ENCODE measurements at places on chromosomes 7 and 10. TPM values are rescaled to one million over a fixed set of nuclear protein-coding genes. Genes with fewer than 3 reads are reported as not detected.

The C10orf71 gene
- polyA plus RNA-seq: not detected

The PDIA4 gene
- 284 TPM for polyA plus RNA-seq

GRCh38 chr10:123391275-123392028, 237.2 kb downstream of the BUB3 start:
- DNase-seq: peak; percentile 62

The VPS37D gene
- not detected for polyA plus RNA-seq

The PON3 gene
- 1.0 TPM for polyA plus RNA-seq

GRCh38 chr7:132117181-132117580, 459.1 kb downstream of the PLXNA4 start:
- DNase-seq: no peak

- no peak for DNase-seq
These were observed 176.3 kb upstream of the SLC26A5 start for GRCh38 chr7:103622274-103622673.

The ARHGAP12 gene
- polyA plus RNA-seq: 6.0 TPM

DNA sequence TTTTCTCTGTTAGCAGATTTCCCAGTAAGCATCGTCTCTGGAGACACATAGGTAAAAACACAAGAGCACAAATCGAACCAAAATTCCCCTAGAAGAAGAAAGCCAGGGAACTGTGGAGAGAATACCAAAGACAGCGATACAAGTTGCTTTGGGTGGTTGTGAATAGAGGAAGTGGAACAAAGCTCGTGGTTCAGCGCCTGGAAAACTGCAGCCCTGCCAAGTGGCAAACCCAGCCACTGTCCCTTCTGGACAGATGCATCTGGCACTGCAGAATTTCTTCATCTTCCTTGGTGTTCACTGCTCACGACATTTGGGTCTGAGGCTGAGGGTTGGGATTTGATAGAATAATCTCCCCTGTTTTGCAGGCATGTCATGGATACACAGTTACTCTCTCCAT, 733.8 kb downstream of the PARD3 start:
- DNase-seq: no peak

- no peak for DNase-seq
These were observed 245.1 kb downstream of the RAB11FIP2 start for GRCh38 chr10:117801691-117802090.

DNA sequence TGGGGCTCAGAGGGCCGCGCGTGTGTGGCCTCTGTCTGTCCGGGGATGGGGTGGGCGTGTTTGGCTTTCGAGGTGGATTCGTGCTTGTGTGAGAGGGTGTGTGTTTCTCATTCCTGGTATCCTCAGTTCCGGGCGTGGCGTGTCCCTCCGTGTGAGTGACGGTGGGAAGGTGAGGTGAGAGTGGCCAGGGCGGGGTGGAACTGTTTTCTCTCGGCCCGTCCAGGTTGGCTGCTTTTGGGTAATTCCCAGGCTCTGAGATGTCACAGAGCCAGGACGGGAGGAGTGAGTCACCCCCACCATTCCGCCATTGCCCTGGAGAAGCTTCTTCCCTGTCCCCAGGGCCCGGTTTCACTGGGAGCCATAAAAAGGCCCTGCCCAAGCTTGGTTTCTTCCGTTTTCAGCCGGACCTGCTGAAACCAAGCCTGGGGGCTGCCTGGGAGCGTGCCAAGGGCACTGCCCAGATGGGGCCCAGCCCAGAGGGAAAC, 21.3 kb upstream of the CLDN4 start:
- no peak for DNase-seq

DNA sequence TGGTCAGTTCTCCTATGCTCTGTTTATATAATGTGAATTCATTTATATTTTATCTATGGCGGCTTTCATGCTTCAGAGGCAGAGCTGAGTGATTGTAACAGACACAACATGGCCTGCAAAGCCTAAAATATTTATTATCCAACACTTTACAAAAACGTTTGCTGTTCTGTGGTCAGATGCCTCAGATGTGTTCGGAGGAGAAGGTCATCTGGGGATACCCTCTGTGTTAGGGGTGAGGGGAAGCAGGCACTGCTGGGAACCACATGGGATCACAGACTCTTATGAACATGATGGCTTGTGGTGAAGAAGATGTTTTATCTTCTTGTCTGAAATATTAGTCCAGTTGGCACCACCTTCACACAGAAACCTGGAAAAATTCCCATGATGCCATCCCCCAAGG, 203.4 kb downstream of the PHTF2 start:
- no peak for DNase-seq

GRCh38 chr10:96370584-96371157, 11.9 kb upstream of the OPALIN start:
- DNase-seq: no peak

DNA sequence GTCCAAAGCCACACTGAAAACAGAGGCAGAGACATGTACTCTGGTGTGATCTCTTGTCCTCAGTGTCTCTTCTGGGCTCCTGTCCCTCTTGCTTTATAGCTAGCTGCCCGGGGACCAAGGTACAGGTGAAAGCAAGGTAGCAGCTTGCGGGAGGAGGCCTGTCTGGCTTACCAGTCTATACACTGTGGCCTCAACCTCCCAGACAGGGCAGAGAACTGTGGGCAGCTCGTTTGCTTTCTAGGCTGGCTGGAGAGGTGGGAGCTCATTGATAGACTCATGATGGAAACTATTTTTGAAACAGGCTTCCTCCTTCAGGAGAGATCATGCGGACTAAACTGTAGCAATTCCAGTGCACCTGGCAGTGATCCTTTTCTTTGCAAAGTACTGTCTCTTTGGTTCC, 4.6 kb downstream of the CYREN start:
- no peak for DNase-seq

- DNase-seq: no peak
These were observed 3.2 kb downstream of the PARP12 start for GRCh38 chr7:140059273-140060242.

DNA sequence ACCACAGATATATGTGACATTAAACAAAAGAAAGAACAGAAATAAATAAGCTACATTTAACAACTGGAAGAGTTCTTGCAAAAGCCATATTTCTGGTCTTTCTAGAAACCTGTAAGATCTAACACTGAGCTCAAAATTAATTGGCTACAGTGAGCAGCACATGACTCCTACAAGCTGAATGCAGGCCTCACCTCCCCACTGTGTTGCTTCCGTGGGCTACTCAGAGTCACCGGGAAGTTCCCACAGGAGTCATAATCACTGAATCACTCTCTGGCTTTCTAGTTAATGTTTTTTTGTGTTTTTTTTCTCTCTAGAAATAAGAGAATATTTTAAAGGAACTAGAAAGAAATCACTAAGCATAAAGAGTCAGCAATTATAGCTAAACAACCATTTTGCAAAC, 10.2 kb upstream of the MRPS24 start:
- DNase-seq: no peak

GRCh38 chr10:24039315-24039714, 169.6 kb upstream of the KIAA1217 start:
- no peak for DNase-seq

The LIPJ gene
- polyA plus RNA-seq: 0.08 TPM

The PAPOLB gene
- not detected for polyA plus RNA-seq

The ZPBP gene
- polyA plus RNA-seq: not detected

The PARD3 gene
- polyA plus RNA-seq: 3.3 TPM

The RAPGEF5 gene
- 0.52 TPM for polyA plus RNA-seq

- DNase-seq: no peak
These were observed 71.2 kb downstream of the GRID1 start for GRCh38 chr10:86295351-86295750.

The SPDYE6 gene
- polyA plus RNA-seq: 1.3 TPM

GRCh38 chr10:110008518-110009339, 945 bp downstream of the ADD3 start:
- DNase-seq: no peak

The NPFFR1 gene
- polyA plus RNA-seq: 0.03 TPM

DNA sequence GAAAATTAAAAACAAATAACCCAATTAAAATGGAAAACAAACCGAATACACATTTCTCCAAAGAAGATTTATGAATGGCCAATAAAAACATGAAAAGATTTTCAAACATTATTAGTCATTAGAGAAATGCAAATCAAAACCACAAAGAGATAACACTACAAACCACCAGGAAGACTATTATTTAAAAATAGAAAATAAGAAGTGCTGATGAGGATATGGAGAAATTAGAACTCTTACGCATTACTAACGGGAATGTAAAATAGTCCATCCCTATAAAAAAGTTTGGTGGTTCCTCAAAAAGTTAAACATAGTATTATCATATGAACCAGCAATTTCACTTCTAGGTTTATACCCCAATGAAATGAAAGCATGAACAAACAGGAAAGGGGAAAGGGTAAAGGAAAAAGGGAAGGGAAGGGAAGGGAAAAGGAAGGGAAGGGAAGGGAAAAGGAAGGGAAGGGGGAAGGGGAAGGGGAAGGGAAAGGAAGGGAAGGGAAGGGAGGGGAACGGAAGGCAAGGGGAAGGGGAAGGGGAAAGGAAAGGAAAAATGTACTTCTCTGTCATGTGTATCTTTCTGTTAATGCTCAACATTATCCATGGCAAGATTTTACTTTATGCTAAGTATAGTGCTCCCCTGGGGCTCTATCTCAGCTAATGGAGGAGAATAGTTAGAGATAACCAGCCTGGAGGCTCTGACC, 125.3 kb upstream of the RSU1 start:
- DNase-seq: no peak

The MEIG1 gene
- 1.5 TPM for polyA plus RNA-seq

DNA sequence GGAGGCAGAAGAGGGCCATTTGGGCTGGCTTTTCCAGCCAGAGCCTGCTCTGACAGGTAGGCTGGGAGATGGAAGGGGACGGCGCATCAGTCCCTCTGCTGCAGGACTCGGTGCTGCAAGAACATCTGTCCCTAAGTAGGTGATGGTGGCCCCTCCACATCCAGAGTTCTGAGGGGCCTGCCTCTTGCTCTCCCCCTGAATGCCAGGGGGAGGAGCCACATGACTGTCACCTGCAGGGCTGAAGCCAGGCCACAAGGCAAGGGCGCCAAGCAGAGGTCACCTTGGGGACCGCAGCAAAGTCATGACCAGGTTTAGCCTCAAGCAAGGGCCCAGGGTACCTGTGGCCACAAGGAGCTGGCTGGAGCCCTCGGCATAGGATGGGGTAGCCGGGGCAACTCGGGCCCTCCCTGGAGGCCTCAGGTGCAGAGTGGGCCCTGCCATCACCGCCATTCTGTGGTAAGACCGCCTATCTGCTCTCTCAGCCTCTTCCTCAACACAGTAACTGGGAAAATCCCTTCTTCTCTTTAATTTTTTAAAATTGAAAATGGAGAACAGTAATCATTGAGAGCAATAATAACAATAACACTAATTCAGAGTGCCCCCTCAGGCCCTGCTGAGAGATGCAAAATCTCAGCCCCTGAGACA, 99.3 kb downstream of the FAM53B start:
- DNase-seq: no peak

DNA sequence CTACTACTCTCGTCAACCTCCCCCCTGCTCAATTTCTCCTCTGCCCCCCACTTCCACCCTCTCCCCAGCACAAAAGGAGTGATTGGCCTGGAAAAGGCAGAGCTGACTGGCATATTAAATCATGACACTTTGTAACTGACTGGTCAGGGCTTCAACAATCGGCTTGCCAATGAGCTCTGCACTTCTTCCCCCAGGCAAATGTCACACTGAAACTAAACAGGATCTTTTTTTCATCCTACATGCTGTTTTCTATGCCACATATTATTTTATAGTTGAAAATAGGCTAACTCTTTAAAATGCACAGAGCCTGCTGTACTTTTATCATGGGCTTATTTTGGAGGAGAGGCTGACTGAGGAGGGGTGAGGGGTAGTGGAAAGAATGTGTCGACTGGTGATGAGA, 295.2 kb downstream of the TCF7L2 start:
- DNase-seq: no peak

The CEP55 gene
- 60.7 TPM for polyA plus RNA-seq

The OIT3 gene
- not detected for polyA plus RNA-seq

All from GM12878 (cell line).